ENCODE measurements at places on chromosomes 5 and 9.

GRCh38 chr5:18749763-18750162 lies 1115.5 kb downstream of the TAF11L14 start:
- peak; percentile 37 for DNase-seq

DNA sequence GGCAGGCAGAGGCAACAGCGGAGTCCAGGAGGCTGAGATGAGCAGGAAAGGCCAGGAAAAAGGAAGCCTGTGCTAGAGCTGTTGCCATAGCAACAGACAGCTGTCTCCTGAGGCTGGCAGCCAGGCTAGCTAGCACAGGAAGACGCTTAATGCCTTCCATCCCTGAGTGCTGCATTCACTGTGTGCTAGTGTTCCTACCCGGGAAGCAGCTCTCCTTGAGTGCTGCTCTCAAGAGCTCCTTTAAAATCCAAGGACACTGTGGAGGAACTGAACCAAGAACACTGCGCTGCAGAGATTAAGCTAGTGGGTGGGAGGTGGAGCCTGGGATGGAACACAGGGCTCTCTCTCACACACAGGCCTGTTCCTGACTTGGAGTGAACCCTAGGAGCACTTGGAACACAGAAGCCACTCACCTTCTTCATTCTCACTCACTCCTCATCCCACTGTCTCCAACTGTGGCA lies 53.5 kb upstream of the IL7R start:
- no peak for DNase-seq

DNA sequence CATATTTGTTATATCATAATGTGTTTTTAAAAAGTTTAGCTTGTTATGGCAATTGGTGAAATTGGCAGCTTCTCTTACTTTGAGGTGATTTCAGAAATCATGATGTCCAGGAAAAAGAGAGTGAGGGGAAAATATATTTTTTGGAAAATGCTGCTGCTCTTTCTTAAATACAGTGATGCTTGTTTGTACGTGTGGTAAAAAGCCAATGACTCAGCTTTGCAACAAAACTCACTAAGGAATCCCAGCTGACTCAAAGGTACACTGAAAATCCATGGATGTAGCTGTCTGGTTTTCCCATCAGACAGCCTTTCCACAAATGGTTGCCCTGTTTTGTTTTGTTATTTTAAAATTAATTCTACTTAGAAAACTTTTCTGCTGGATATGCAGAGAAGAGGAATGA lies 306.4 kb upstream of the PAPPA start:
- no peak for DNase-seq

DNA sequence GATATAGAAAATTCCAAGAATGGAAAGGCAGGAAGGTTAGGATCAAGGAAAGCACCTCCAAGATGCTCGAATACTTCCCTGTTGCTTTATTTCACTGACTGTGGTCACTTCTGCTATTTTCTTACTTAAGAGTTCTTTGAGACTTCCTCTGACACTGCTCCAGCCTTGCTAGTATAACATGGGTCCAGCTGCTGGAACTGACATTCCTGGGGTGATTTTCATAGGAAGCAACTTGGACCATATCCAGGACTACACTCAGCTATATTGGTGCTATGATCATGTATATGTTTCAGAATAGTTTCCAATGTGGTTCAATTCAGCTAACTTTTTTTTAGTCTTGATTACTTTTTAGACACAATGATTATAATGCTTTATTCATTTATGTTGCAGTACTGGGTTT lies 81.6 kb upstream of the CKMT2 start:
- DNase-seq = no peak

GRCh38 chr5:113124265-113124664 lies 147.7 kb downstream of the DCP2 start:
- no peak for DNase-seq

DNA sequence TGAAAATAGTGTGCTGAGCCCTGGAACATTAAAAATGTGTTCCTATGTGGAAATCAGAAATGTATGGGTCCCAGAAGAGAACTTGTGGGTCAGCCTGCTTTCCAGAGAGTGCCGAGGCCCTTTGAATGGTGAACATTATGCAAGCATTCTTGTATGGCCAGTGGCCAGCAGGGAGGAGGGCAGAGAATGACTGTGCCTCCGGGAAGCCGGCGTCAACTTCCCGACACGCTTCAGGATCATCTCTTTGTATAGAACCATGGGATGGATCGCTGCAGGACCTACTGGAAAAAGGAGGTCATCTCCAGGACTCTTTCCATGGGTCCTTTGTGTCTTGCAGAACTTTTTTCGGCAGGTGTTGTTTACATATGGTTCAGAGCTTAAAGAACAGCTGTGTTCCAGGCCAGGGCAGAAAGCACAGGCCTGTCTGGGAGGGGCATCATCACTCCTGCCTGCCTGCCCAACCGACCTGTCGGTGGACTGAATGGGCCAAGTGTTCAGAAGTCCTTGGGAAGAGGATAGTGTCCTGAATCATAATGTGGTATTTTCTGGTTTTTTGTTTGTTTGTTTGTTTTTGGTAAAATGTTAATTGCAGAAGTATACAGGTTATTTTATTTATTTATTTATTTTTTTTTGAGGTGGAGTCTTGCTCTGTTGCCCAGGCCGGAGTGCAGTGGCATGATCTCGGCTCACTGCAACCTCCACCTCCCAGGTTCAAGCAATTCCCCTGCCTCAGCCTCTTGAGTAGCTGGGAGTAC lies 9.0 kb downstream of the PRRC2B start:
- no peak for DNase-seq

Measured in activated CD4-positive, alpha-beta T cell treated with anti-CD3 and anti-CD28 coated beads for 36 hours (primary cell).